ENCODE measurements at places on chromosomes 13 and 19.

- no peak for DNase-seq
Measured at GRCh38 chr13:97148894-97149293, 73.2 kb upstream of the MBNL2 start.

DNA sequence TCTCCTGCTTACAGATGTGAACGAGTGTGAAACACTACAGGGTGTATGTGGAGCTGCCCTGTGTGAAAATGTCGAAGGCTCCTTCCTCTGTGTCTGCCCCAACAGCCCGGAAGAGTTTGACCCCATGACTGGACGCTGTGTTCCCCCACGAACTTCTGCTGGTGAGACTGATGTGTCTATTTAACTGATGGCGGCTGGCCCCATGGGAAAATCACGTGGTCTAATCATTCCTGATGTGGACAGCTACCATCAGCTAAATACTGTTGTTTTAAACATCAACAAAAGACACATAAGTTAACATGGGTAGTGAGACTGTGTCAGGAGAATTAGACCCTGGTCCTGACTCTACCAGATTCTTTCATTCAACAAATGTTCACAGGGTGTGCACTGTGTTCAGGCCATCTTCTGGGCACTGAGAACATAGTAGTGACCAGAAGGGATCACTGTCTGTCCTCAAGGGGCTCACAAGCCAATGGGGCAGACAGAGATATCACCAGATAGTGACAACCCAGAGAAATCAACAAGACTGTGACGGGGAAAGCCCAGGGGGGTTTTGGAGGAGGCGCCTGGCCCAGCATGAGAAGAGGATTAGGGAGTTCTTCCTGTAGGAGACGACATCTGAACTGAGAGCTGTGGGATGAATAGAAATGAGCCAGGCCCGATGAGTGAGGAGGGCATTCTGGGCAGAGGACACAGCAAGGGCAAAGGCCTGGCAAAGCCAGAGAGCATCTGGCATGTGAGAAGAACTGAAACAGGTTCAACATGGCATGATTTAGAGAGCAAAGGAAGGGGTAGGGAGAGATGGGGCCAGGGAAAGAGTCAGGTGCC, 18.4 kb downstream of the LTBP4 start:
- DNase-seq = no peak

- no peak for DNase-seq
Measured at GRCh38 chr13:91308299-91308698, 39.2 kb upstream of the MIR17HG start.

- DNase-seq = no peak
Measured at GRCh38 chr19:13154241-13154778, 4.1 kb downstream of the IER2 start.

DNA sequence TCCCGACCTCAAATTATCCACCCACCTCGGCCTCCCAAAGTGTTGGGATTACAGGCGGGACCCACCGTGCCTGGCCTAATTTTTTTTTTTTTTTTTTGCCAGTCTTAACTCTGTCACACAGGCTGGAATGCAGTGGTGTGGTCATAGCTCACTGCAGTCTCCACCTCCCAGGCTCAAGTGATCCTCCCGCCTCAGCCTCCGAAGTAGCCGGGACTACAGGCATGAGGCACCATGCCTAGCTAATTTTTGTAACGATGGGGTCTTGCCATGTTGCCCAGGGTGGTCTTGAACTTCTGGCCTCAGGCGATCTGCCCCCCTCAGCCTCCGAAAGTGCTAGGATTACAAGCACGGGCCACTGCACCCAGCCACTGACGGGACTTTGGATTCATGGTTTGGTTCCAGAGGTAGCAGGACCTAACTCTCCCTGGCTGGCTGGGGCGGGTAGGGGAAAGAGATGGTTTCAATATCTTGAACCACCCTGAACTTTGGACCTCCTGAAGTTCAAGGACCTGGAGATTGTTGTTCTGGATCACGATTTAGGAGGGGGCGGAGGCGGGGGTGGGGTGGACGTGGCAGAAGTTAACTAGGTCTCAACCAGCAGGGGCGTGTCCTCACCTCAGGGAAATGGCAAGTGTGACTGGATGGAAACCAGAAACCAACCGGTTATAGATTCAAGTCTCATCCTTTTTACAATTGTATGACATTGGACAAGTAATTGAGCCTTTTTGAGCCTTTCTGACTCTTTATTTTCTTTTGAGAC, 40.8 kb downstream of the IER2 start:
- no peak for DNase-seq

DNA sequence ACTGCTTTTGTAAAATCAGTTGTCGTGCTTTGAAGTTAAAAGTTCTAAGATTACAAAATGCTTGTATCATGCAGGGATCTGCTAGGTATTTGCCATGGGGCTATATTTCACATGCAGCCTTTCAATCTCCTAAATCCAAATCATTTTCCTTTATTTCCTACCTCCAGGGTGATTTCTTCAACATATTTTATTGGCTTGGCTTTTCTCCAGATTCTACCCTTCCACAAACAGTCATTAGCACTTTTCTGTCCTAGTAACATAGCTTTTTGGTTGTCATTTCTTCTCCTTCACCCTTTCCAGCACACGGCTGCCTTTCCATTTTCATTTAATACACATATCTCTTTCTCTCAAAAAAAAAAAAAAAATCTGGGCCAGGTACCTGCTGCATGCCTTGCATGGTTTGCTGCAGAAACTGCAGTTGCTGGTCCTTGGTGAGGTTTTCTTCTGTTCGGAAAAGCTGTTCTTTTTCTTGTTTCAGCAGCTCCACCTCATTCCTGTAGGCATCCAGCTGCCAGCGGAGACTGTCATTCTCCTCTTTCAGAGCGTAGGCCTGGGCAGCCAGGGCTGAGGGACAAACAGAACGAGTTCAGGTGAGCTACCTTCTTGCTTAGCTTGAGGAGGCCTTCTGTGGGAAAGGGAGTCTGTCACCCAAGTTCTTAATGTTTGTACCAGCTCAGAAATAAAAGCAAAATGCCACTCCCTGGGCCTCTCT, 274.7 kb downstream of the DNAJC15 start:
- DNase-seq = no peak

- DNase-seq = no peak
Measured at GRCh38 chr13:113394339-113394640, 30.4 kb upstream of the GRTP1 start.

GRCh38 chr19:55474269-55475265, 1.9 kb upstream of the ZNF628 start:
- no peak for DNase-seq

DNA sequence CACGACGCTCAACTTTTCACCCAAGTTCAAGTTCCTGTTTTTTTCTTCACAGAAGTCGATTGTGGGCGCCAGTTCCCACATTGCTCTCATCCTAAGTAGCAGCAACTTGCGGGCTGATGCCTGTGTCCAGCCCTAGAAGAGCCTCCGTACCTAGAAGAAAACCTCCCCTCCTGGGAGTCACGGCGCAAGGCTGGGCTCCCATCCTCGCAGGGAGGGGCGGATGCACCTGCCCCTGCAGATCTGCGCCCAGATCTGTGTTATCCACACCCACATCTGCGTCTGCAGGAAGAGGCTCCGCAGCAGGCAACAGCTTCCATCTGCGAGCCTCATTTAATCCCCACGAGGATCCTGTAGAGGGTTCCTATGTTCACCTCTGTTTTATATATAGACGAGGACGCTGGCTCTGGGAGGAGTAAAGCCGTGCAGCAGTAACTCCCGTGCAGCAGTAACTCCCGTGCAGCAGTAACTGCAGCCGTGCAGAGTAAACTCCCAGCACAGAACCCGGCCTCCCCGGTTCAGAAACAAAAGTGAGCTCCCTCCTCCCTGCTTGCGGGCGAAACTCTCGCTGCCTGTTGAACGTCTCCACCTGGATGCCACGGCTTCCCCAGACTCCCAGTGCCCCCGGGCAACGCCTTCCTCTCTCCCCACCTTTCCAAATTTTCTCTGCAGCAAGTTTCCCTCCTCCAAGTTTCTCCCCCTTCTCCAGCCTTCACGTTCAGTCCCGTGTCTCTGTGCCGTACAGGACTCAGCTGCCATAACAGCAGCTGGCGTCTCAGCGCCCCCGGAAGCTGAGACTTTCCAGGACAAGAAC, 23.5 kb upstream of the LAIR1 start:
- DNase-seq = peak; percentile 24

DNA sequence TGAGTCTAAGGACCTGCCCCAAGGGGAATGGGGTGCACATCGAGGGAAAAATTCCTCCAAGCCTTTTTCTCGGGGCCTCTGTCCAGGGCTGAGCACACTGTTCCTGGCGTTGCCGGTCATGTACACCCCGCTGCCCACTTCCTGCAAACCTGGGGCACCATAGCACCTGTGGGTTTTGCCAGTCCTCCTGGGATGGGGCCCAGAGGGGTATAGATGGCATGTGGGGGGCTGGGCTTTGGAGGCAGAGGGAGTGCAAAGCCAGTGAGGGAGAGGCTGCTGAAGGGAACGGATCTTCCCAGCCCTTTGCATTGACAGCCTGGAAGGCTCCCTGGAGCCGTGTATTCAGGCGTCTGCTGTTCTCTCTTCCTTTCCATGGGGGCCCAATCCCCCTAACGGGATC, 187.3 kb downstream of the ZNF536 start:
- DNase-seq = no peak

- DNase-seq = no peak
Measured at GRCh38 chr19:16272945-16273344, 51.7 kb upstream of the KLF2 start.

- peak; percentile 92 for DNase-seq
Measured at GRCh38 chr19:10543420-10544241, at the start of gene ATG4D. TSS of gene ATG4D (plus strand) at chr19:10543904. CDS start at chr19:10544091, 187 bp downstream.

DNA sequence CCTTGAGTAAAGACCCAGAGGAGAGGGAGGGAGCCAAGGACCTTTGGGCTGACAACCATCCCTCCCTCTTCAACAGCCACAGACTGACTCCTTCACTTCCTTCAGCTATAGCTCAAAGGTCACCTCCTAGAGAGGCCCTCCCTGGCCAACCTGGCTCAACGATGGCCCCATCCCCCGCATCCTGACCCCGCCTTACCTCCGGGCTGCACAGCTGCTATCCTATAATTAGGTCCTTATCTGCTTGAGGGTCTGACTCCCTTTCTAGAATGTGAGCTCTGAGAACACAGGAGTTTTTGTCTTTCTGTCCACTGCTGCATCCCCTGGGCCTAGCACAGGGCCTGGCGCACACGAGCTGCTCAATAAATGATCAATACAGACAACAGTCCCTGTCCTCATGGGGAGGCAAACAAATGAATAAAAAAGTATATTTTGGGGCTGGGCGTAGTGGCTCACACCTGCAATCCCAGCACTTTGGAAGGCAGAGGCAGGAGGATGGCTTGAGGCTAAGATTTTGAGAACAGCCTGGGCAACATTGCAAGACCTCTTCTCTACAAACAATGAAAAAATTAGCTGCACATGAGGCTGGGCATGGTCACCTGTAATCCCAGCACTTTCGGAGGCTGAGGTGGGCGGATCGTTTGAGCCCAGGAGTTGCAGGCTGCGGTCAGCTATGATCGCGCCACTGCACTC, 6.6 kb upstream of the LGALS4 start:
- no peak for DNase-seq
